CD8-positive, alpha-beta memory T cell (primary cell): ENCODE measurements at places on chromosomes 5 and 9. TPM values are rescaled to one million over a fixed set of nuclear protein-coding genes. Genes with fewer than 3 reads are reported as not detected.

PRDM9 gene
- total RNA-seq: not detected

- H3K4me1 ChIP-seq: no peaks in the 10 kb centered on the region
- H3K4me3 ChIP-seq: no peak overlapping the region
- no peak overlapping the region for H3K27ac ChIP-seq
- no peak for DNase-seq
These were observed 240.3 kb upstream of the GAS1 start for GRCh38 chr9:87187656-87188055.

- no peaks in the 10 kb centered on the region for H3K36me3 ChIP-seq
- no peaks in the 10 kb centered on the region for H3K27me3 ChIP-seq
- H3K4me3 ChIP-seq: no peak overlapping the region
- no peak overlapping the region for H3K27ac ChIP-seq
- no peak for DNase-seq
These were observed 1.4 kb downstream of the ZBTB26 start for GRCh38 chr9:122929796-122930354.

DNA sequence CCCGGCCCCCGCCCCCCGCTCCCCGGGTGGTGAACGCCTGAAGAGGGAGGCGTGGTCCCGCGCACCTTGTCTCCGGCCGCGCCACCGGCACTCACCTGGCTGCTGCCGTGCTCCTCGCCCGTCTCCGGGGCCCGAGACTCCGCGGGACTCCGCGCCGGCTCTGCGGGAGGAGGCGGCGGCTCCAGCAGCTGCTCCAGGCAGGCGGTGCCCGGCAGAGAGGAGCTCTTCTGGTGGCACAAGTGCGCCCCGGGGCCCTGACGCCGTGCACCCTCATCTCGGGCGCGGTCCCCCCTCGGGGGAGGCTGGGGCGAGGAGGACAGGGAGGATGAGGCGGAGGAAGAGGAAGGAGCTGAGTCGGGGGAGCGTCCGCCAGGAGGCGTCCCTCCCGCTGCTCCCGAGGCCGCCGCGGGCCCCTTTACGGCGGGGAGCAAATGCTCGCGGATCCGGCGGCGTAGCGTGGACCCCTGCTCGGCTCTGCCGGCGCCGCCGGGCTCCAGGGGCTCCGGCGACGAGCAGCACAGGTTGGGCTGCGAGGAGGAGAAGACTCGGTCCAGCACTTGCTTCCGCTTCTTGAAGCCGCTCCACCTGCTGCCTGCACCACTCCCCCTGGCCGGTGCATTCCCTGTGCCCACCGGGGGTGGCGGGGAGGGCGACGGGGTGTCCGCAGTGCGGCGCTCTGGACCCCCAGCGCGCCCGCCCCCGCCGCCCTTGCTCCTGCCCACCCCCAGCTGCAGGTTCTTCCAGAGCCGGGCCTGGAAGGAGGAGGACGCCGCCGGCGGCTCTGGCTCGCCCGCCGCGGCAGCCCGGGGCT lies 928 bp downstream of the MCTP1 start:
- peak; percentile 2 for DNase-seq
- no peaks in the 10 kb centered on the region for H3K36me3 ChIP-seq
- peak overlapping the region; percentile 22 for H3K4me3 ChIP-seq
- peaks cover 17% of the 10 kb centered on the region for H3K27me3 ChIP-seq
- H3K4me1 ChIP-seq: no peaks in the 10 kb centered on the region

GRCh38 chr9:6230037-6230780 lies 14.6 kb downstream of the IL33 start:
- no peaks in the 10 kb centered on the region for H3K4me1 ChIP-seq
- H3K27me3 ChIP-seq: peaks cover 8% of the 10 kb centered on the region
- H3K36me3 ChIP-seq: no peaks in the 10 kb centered on the region
- H3K4me3 ChIP-seq: no peak overlapping the region
- no peak for DNase-seq
- H3K27ac ChIP-seq: no peak overlapping the region
